Coronary artery (tissue), 2 donors: ENCODE measurements at places on chromosomes 1 and 21.

- DNase-seq = no peak
Measured at GRCh38 chr1:172401892-172402291, 18.6 kb upstream of the C1orf105 start.

DNA sequence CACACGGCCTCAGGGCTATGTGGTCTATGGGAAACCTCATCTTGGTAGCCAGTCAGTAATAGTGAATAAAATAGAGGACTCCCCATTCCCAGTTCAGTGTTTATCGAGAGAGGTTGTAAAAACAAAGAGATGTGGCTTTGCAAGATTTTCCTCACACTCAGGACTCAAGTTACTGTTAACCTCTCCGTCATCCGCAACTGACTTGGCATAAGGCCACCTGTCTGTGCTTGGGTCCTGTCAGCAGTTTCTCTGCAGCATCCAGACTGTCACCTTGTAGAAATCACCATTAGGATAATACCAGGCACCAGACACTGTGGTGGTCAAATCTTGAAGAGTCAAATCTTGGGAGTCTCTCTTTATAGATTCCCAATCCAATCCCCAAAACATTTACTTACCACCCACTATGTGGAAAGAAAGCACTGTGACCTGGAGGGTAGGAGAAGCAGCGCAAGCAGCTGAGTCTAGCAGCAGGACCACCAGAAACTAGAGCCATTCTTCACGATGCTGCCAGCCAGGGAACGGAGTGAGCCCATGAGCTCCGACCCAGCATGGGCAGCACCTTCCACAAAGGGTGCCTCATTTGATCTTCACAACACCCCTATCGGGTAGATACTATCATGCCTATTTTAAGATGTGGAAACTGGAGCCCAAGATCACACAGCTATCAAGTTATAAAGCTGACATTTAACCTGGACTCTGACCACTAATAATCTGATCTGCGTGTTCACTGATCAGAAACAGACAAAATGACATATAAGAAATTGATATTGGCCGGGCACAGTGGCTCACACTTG is 5.6 kb upstream of the GPR25 start:
- DNase-seq = no peak

GRCh38 chr1:41108696-41109275 is 87.3 kb upstream of the SLFNL1 start:
- DNase-seq = no peak

- no peak for DNase-seq
Measured at GRCh38 chr1:87178441-87178840, 150.2 kb upstream of the LMO4 start.

DNA sequence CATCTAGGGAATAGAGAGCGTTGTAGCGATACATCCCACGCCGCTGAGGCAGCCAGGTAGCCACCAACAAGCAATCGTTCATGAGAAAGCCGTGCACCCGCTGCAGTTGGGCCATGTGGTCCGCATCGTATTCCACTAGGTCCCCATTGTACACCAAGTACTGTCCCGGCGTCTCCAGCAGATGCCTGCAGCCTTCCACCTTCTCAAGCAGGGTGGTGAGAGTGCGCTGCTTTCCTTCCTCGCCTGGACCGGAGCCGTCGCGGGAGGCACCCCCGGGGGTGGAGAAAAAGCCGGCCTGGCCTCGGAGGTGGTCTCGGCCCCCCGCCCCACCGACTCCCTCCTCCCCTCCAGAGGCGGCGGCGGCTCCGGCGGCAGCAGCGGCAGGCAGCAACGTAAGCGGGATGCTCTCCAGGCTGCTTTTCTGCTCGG is 595 bp downstream of the EXOC8 start:
- DNase-seq = no peak

- DNase-seq = no peak
Measured at GRCh38 chr1:164180824-164181223, 378.2 kb upstream of the PBX1 start.

DNA sequence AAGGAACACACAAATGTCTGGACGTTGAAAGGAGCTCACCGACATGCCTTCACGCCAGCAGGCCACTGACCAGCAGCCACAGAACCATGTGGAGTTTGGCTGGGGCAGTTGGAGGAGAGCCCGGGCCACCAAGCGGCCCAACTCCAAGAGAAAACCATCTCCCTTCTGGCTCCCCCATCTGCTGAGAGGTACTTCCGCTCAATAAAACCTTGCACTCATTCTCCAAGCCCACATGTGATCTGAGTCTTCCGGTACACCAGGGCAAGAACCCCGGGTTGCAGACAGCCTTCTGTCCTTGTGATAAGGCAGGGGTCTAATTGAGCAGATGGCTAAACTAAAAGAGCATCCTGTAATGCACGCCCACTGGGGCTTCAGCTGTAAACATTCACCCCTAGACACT is 24.4 kb downstream of the RGS4 start:
- DNase-seq = no peak

- DNase-seq = no peak
Measured at GRCh38 chr1:202860744-202861419, 28.1 kb downstream of the RABIF start.

DNA sequence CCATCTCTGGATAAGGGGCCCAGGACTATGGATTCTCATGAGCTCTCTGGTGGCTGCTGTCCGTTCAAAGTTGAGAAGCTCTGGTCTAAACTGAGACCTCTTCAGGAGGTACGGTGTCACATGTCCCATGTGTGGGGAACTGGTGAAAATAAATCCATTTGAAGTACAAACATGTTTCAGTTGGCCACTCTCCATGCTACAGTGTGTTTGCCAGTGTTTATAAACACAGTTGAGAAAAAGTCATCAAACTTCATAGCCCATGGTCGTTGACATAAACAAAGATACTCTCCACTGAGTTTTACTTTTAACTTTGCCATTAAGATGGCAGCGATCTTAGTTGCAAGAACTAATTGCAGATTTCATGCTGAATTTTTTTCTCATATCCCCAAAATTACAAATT is 72.8 kb downstream of the PSMG1 start:
- no peak for DNase-seq
